ENCODE measurements at places on chromosomes 2 and 18.

DNA sequence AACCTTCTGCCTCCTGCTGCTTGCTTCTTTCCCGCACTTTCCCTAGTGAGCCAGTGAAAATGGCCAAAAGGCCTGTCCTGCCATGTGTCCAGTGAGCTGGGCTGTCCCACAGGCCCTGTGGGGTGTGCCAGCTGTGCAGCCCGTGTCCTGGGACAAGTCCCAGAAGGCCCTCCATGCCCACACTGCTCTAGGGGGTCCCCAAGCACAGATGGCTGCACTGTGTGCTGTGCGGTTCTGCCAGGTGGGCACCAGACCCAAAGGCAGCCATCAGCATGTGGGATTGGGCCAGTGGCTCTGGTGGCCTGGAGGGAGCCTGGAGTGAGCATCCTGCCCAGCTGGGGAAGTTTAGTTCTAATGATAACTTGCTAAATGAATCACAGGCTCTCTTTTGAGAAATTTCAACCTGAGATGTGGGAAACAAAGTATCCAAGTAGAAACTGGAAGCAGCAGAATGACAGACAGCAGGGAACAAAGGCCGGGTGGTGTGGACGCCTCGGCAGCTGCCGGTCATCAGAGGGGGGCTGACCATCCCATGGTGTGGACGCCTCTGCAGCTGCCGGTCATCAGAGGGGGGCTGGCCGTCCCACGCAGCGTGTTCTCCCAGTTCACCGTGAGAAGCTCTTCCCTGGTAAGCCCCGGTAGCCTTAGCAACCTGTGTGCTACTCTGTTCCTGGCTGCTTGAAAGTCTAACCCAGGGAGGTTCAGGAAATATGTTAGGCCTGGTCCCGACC lies 9.9 kb upstream of the CNDP2 start:
- no peak for DNase-seq

GRCh38 chr2:147845411-147845971 lies 662 bp downstream of the ACVR2A start:
- DNase-seq, result no peak

- no peak for DNase-seq
Measured at GRCh38 chr18:75267643-75268363, 57.2 kb downstream of the TSHZ1 start.

DNA sequence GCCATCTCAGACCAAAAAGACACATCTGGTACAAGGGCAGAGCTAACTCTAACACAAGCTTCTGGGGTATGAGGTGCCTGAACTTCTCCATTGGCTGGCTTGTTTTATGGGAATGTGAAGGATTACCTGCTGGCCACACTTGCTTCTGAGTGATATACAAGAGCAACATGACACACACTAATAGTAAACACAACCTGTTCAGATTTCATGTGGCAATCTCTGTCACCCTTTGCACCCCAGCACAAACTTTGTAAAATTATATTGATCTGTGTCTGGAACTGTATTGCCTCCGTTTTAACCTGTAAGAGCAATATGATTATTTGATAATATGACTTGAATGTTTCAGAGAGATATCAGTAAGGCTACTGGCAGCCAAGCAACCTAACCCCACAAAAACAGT lies 276.7 kb downstream of the CCDC85A start:
- DNase-seq, result no peak

DNA sequence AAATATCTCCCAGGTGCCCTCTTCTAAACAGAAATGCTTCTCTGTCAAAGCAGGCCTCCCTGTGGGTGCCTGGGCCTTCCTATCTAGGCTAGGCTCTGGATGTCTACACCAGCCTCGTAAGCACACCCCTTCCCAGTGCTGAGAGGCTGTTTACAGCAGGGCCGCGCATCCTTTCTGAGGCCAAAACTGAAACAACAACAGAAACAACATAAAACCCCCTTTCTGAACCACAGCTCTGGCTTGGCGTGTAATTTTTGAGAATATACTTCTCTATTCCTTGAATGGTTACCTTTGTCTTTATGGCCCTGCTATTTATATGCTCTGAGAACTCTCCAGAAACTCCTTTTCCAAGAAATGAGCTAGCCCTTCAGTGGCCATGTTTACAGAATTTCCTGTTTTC lies 118.4 kb downstream of the BCL2L11 start:
- no peak for DNase-seq

DNA sequence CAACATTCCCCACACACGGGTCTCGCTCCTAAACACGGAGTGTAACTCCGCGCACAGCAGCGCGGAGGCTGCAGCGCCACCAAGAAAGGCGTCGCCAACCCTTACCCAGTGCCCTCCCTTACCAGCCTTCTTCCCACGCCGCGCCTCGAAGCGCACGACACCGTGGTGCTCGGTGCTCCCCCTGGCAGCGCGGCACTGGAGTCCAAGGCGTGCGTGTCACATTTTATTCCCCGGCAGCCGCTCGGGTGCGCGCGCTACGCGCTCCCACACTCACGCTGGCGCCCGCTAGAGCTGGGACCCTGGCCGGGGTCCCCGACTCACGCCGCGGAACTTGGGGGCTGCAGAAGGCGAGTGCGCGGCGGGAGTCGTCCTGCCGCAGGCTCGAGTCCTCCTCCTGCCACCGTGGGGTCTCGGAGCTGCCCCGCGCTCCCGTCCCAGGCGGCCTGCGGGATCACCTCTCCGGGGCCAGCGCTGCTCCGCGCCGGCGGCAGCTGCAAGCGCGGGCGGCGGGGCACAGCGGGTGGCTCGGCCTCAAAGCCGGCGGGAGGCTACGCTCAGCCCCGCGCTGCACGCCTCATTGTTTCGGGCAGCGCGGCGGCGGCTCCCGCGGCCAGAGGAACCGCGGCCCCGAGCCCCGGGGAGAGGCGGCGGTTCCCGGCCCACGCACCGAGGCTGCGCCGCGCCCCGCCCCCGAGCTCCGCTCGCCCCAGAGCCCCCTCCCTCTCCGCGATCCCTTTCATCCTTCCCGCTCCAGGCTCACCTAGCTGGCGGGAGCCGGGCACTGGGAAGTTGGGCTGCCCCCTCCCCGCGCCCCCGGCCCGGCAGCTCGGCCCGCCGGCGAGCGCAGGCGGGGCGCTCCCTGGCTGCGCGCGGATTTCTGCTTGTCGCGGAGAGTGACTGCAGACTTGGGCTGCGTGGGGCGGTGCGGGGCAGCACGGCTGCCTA lies at the start of gene ST6GAL2:
Gene ST6GAL2, minus strand, starts transcription at position 197 of the 945 bp plus-strand sequence. CDS start 42,190 bp downstream, outside the sequence.
- peak; percentile 66 for DNase-seq

- DNase-seq, result no peak
Measured at GRCh38 chr2:15638720-15639119, 47.1 kb downstream of the DDX1 start.

DNA sequence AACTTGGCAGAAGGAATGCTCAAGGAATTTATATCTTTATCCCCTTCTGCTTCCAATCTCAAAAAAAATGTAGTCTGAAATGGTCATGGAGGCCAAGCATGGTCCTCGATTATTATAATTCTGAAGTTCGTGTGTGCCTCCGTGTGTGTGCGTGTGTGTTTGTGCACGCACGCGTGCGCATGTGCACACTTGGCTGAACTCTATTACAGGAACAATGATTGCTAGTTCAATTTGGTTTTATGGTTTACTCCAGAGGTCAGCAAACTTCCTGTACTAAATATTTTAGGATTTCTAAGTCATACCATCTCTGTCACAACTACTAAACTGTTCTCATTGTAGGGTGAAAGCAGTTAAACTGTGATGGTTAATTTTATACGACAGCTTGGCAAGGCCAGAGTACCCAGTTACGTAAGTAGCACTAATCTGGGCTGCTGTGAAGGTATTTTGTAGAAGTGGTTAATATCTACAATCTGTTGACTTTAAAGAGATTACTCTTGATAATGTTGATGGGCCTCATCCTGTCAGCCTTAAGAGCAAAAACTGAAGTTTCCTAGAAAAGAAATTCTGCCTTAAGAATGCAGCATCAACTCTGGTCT lies 5.8 kb upstream of the MARCHF7 start:
- no peak for DNase-seq

Data from left hindlimb (tissue), 1 donor.